ENCODE measurements at places on chromosomes 7 and 10.
A peak's percentile ranks its signal among the peaks of the same experiment; 100 is the strongest.

- no peak for DNase-seq
Observed at GRCh38 chr7:12158334-12159060, 52.6 kb upstream of the TMEM106B start.

GRCh38 chr10:100006243-100006886, 3.4 kb downstream of the DNMBP start:
- peak; percentile 21 for DNase-seq

DNA sequence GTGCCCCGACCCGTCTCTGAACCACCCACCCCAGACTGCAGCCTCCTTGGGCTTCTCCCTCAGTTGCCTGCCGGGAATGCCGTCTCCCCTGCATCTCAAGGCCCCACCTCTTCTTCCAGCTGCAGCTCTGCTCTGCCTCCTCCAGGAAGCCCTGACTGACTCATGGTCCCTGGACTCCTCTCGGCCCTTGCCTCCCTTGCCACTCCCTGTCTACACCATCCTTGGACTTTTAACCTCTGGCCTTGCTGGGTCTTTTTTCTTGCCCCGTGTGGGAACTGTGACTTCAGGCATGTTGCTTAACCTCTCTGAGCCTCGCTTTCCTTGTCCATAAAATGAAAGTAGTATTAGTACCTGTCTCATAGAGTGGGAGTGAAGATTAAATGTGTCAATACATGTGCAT, 56.3 kb downstream of the C10orf105 start:
- DNase-seq: no peak

DNA sequence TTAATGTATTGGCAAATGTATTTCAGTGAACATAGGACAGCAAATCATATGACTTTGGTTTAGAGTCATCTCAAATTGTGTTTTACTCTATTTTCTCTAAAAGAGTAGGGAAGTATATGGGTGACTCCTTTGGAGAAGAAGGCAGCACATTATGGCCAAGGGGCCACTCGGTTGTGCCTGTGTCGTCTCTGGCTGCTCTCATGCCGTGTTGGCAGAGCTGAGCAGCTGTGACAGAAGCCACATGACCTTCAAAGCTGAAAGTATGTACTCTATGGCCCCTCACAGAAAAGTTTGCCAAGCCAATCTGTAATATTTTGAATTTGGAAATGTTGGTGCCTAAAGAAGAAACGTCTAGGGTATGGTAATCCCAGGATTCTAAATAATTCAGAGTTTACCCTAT, 47.5 kb downstream of the TASOR2 start:
- DNase-seq: no peak

GRCh38 chr10:48541144-48541795, 63.6 kb downstream of the ARHGAP22 start:
- DNase-seq: no peak

- no peak for DNase-seq
Observed at GRCh38 chr7:104873401-104873800, 140.6 kb upstream of the KMT2E start.
